PC-9 (cell line): ENCODE measurements at places on chromosomes 3 and 15. TPM values are rescaled to one million over a fixed set of nuclear protein-coding genes. Genes with fewer than 3 reads are reported as not detected.

GRCh38 chr15:23762026-23762425, 74.9 kb upstream of the NDN start:
- DNase-seq, result no peak

- no peak for DNase-seq
Measured at GRCh38 chr15:41483115-41483514, 10.6 kb upstream of the ITPKA start.

DNA sequence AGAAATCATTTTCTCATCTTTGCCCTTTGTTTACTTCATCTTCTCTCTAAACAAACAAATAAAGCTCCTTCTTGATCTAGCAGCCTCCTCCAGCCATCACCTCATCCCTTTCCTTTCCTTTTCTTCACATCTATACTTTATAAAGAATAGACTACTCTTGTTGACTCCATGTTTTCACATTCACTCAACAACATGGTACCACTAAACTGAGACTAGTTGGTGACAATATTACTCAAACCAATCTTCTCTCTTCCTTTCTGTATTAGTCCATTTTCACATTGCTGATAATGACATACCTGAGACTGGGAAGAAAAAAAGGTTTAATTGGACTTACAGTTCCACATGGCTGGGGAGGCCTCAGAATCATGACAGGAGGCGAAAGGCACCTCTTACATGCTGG, 324.7 kb downstream of the SOX2 start:
- DNase-seq, result no peak

DNA sequence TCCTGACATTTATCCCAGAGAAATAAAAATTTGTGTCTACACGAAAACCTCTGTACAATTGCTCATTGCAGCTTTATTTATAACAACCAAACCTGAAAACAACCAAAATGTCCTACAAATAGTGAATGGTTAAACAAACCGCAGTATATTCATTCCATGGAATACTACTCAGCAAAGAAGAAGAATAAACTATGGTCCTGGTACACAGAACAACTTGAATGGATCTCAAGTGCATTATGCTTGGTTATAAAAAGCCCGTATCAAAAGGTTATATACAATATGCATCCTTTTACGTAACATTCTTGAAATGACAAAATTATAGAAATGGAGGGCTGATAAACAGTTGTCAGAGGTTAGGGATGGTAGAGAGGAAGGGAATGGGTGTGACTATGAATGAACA, 3.7 kb downstream of the SEC22C start:
- DNase-seq, result no peak

DNA sequence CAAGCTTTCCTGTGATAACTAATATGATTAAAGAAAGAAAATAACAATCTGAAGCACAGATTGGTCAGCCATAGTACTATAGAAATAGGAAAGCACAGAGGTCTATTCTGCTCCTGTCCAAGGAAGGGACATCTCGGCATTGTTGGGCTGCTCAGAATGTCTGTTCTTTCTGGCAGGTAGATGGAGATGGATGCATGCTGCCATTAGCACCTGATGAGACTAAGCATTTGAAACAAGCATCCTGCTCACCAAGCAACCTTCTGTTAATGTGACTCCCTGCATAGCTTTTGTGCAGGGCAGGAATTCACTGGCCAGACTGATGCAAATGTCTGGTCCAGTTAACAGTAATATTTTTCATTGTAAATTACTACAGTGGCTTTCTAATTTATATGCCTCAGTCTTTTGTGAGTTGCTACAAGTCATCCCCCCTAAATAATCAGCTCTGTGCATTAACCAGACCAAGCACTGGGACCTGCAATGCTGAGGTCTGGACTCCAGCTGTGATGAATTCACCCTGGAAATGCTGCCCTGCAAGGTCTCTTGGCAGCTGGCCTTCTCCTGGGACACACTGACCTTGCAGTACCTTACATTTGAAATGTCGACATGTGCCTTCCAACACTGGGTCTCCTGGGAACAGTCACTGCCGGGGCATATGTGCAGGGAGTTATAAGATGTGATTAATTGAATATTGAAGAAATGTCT, 1123.7 kb downstream of the IGSF11 start:
- no peak for DNase-seq

The ISLR2 gene
- total RNA-seq, result 0.15 and 0.25 TPM in 2 replicates

DNA sequence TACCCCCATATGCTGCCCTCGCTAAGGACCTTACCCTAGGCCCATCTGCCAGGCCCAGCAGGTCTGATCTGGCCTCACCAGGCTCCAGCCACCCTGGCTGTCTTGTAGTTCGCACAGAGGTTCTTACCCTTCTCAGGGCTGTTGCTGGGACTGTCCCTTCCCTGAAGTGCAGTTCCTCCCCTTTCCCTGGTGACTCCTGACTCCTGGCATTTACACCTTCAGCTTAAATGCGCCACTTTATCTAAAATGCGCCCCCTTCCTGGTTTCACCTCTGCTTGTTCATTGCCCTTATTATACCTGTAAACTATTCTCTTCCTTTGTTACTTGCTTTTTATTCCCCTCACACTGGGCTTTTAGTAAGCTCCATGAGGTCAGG, 835 bp upstream of the TTLL3 start:
- peak; percentile 27 for DNase-seq

DNA sequence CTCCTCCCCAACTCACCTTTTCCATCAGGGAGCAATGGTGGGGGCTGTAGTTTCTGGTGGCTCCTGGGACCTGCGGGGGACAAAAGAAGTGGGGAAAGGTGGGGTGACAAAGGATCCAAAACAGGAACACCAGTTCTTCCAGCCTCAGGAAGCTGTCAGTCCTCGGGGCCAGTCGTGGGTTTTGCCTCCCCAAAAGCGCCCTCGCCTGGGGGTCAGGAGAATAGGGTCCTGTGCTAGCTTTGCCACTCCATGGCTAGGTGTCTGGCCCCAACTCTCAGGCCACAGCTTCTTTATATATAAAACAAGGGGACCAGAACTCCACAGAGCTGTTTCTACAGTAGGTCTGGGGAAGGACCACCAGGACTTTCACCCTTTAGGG, 4.0 kb downstream of the CCDC9B start:
- no peak for DNase-seq

- no peak for DNase-seq
Measured at GRCh38 chr3:130729154-130729553, 17.5 kb downstream of the PIK3R4 start.

GRCh38 chr3:72344236-72344635, 504.0 kb downstream of the SHQ1 start:
- no peak for DNase-seq

- DNase-seq, result peak; percentile 29
Measured at GRCh38 chr3:173396191-173397041, 1.1 kb upstream of the NLGN1 start.

The RTP3 gene
- not detected in 2 replicates for total RNA-seq

DNA sequence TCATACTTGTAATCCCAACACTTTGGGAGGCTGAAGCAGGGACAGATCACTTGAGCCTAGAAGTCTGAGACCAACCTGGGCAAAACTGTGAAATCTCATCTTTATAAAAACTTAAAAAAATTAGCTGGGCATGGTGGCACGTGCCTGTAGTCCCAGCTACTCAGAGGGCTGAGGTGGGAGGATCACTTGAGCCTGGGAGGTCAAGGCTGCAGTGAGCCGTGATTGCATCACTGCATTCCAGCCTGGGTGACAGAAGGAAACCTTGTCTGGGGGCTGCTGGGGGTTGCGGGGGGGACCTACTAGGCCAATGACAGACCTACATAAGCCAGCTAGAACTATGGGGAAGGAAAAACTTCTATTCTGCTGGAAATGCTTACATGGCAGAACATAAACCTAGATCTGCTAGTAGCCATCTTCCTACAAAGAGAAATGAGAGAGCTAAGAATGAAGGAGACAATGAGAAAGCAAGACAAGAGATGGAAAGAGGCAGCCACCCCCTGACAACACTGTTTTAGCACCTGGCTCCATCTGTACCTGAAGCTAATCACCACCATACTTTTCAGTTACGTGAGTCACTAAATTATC, 23.9 kb downstream of the FOXP1 start:
- no peak for DNase-seq

The POLR2H gene
- total RNA-seq, result 153 and 167 TPM in 2 replicates

DNA sequence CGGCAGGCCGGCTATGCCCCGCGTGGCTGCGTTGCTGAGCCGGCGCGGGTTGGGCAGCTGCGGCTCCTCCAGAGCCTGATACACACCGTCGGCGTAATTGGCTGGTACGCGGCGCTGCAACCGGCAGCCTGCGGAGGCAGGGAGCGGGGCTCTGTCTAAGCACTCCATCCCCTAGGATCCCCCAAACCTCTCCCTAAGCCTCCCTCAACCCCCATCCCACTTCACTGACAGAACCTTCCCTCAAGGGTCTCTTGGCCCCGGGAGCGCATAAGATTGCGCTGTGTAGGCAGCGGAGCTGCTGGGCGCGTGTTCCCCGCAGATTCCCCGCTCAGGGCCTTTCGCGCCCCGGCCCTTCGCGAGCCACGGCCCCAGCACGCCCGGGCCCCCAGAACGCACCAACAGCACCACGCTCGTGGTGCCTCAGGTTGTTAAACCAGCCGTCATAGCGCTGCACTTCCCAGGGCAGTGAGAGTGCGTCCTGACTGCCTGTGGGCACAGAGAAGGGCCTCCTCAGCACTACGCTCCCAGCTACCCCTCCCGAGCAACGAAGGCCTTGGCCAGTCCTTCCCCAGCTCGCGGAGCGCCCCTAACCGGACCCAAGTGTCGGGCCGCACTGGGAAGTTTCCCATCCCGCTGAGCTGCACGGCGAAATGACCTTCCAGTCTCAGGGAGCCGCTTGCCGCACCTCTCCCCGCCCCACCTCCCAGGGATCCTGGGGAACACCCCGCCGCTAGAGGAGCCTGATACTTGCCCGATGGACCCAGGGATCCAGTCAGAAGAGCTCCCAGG, 1.2 kb downstream of the DUOX2 start:
- DNase-seq, result no peak

The KBTBD13 gene
- total RNA-seq, result not detected in 2 replicates

The FOXB1 gene
- 2.2 and 2.7 TPM in 2 replicates for total RNA-seq

DNA sequence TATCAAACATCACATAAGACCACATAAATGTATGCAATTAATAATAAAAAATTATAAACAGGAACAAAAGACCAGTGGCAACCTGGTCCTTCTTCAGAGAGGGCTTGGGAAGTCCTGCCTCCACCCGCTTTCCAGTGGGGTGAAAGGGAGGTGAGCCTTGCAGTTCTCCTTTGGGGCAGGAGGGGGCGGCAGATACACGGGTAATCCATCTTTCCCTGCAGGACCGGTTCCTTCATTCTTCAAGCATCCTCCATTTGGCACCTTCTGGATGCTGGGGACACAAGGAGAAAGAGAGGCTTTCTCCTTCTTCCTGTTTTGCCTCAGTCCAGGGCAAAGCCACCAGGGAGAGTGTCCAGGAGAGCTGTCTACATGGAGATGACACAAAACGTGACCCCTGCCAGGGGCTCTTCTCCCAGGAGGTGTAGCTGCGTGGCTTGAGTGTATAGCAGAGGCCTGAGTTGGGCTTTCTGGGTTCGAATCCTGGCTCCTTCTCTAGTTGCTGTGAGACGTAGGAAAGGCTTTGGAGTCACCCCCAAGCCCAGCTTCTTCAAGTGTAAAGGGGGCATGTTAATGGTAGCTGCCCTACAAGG, 23.2 kb downstream of the RPLP1 start:
- DNase-seq, result peak; percentile 67

DNA sequence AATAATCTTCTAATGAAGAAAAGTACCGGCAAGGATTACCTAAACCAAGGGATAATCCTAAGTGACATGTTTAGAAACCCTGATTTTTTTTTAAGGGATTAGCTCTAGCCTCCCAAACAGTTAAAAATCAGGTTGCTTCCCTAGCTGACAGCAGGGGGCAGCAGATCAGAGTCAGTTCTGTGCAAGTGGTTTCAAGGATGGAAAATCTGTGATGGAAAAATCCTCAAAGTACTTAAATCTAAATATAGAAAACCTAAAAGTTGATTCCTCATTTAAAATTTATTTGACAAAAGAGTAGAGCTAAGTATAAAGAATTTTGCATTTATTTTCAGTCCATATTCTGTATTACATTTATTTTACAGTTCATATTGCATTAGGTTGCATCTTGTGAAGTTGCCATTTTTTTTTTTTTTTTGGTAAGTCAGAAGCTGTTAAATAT, 107.6 kb downstream of the PEX5L start:
- peak; percentile 61 for DNase-seq

DNA sequence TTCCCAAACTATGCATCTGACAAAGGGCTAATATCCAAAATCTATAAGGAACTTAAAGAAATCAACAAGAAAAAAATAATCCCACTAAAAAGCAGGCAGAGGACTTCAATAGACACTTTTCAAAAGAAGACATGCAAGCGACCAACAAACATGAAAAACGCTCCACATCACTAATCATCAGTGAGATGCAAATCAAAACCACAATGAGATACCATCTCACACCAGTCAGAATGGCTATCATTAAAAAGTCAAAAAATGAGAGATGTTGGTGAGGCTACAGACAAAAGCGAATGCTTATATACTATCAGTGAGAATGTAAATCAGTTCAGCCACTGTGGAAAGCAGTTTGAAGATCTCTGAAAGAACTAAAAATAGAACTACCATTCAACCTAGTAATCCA, 20.2 kb downstream of the CFAP44 start:
- no peak for DNase-seq

The TNIK gene
- 28.8 and 30.7 TPM in 2 replicates for total RNA-seq

The ATP13A5 gene
- not detected in 2 replicates for total RNA-seq

DNA sequence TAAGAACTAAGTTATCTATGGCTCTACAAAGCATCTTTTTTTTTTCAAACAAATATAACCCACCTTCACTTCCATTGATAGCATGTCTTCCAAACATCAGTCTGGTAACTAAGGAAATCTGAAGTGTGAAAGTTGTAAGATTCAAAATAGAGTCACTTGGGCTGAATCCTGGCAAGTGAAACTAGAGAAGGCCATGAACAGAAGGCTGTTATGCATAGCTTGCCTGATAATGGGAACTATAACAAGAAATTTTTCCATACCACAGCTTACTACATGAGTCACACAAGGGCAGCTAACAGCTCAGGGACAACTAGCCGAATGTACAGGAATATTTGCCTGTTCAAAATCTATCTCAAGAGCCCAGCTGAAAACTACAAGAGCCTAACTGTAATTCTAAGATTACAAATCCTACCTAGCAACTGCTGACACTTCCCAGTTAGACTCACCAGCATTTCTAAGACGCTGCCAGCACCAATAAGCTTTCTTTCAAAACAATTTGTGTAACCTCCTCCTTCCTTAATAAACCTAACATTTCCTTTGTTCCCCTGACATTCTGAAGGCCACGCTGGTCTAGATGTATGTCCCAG, 1066.5 kb downstream of the PLOD2 start:
- DNase-seq, result no peak

GRCh38 chr15:80854104-80854503, 74.9 kb downstream of the CEMIP start:
- no peak for DNase-seq

The DGKG gene
- total RNA-seq, result 9.8 and 20.0 TPM in 2 replicates

GRCh38 chr15:87967951-87968350, 288.6 kb downstream of the NTRK3 start:
- DNase-seq, result no peak

DNA sequence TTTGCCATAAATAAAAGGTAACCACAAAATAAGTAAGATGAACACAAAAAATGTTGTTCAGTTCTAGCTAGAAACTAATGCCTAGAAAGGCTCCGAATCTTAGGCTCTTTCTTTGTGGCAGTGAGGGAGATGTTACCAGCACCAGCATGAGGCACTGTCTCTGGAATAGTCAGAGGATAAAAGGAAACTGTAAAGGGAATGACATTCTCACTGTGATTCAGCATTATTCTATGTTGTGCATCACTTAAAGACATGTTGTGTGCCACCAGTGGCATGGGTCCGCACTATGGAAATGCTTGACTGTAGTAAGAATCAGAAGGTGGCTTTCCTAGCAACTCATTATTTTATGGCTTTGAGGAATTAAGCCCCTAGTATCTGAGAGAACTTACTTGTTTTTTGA, 70.8 kb downstream of the SEC22A start:
- DNase-seq, result no peak

GRCh38 chr3:35422836-35423601, 216.3 kb upstream of the ARPP21 start:
- DNase-seq, result no peak

GRCh38 chr3:196251918-196252317, 35.6 kb downstream of the SLC51A start:
- no peak for DNase-seq
